Mesothelial cell of epicardium (in vitro differentiated cells): ENCODE measurements at places on chromosomes 7 and 10.

- DNase-seq = no peak
Measured at GRCh38 chr10:119029613-119030420, at the start of gene NANOS1. Gene NANOS1 (plus strand): TSS chr10:119029714. CDS start chr10:119029802, 88 bp downstream.

- no peak for DNase-seq
Measured at GRCh38 chr10:49331431-49331830, 32.5 kb downstream of the C10orf71 start.

- no peak for DNase-seq
Measured at GRCh38 chr10:72334825-72335393, 19.8 kb downstream of the DNAJB12 start.

DNA sequence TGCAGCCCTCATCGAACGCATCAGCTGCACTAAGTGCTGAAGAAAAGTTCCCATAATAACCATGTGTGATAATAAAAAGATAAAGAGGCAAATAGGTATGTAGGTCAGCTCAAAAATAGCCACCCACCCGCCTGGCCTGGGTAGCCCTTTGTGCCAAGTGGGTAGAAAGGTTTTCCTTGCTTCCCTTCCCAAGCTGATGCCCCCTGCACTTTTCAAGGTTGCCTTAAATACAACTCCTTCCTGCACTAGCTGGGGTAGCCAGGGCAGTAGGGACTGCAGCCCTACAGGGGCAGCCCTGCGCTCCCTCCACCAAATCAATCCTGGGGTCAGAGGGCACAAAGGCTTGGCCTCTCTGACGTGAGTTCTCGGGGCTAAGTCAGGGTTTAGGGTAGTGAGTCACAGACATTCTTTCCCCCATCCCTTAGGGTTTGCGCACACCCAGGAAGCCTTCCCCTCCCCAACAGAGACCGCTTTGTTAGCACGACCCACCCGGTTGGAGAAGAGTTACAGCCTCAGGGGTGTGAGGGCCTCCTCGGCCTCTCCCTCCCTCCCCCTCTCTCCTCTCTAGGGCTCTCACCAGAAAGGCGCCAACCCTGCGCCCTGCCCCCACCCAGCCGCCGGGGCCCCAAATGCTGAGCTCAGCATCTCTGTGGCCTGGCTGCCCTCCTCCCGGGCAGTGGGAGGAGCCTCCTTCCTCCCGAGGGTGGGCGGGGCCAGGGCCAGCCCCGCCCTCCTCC is 13.3 kb upstream of the DDIT4 start:
- no peak for DNase-seq

DNA sequence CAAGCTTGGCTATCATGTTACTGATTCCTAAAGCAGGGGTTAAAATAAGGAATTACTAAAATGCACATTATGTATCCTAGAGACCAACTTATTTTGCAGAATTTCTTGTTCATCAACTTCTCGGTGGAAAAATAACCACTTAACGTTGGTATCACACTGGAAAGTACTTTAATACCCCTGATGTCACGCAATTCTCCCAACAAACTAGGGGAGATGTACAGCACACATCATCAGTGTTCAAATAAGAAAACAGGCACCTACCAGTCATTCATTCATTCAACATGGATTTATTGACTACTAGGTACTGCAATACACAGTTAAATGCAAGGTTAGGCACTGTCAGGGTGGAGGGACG is 648 bp downstream of the HUS1 start:
- no peak for DNase-seq

DNA sequence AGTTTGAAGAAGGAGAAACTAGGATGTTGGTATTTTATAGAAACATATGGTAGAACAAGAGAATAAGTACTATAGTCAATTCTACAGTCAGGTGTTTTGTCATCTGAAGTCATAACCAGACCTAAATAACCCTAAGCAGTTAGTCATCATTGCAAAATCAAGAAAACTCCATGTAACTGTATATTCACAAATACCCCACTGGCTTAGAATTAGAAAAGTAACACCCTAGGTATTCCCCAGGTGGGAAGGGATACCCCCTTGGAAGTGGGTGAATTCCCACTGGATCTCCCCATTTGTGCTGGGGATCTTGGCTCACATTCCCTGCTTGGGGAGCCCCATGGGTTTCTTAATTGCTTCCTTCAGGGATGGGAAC is 45.9 kb upstream of the ITGB8 start:
- DNase-seq = no peak

- no peak for DNase-seq
Measured at GRCh38 chr10:132866601-132867381, 75.6 kb downstream of the CFAP46 start.

GRCh38 chr7:139091677-139091996 is 17.9 kb downstream of the ZC3HAV1 start:
- no peak for DNase-seq

GRCh38 chr10:34464591-34464990 is 350.5 kb downstream of the PARD3 start:
- no peak for DNase-seq

GRCh38 chr7:73342645-73343044 is 14.7 kb downstream of the FKBP6 start:
- DNase-seq = no peak

DNA sequence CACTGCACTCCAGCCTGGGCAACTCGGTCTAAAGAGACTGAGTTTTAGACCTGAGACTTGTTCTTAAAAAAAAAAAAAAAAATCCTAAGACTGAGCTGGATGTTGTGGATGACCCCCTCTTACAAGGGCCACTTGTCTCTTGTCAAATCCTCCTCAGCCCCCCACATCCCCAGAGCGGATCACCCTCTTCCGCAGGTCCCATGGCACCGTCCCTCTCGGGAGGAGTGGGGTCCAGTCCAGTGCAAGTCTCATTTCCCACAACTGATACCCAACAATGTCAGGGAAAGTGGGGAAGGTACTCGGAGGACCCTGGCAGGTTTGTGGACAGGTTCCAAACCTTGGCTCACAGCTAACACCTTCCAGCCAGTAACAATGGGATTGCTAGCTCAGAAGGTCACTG is 100.3 kb downstream of the ELFN1 start:
- no peak for DNase-seq

GRCh38 chr7:33351709-33352108 is 222.3 kb downstream of the BBS9 start:
- no peak for DNase-seq

DNA sequence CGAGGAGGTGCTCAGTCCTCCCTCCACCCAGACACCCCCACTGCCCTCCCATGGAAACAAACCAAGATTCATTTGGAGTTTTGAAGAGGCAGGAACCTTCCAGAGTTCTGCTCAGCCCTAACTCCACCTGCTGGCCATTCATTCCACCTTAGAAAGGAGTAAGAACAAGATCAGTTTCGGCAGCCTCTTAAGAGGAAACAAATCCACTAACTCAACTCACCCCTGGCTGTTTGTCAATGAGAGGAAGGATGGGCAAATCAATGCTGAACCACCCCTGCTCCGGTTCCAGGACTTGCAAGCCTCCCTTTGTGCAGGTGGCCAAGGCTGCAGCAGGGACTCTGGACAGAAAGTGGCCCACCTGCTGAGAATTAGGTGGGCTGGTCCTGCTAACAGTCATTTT is 26.2 kb downstream of the CCDC3 start:
- no peak for DNase-seq

DNA sequence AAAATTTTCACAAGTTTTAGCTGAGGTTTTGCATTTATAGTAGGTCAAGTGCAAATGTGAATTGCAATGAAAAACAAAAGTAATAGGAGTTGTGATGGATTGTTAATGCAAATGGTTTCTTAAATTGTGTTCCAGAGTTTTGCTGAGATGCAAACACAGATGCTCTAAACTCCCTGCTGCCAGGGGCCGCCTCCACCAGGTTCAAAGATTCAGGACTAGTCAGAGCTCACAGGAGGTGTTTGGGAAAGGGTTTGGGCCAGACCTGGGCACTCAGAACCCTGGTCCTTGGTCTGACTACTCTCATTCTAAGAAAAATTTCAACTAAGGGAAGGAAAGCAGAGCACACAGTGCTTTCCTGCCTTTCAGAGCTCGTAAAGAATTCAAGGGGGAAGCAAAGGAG is 193.1 kb downstream of the CCSER2 start:
- DNase-seq = no peak

DNA sequence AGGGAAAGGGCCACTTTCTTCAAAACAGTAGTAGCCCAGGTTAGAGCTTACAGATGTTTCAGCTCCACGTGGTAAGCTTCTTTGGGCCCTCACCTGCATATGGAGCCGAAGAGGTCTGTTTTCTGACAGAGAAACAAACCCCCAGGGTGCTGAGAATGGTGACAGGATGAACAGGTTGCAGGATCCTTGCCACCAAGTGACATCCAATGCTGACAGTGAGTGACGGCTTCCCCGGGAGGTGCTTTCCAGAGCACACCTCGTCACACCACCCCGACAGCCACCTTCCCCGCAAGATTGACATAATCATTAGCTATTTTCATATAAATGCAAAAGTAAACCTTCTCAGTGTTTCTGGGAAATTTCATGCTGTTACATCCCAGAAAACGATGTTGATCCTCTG is 109.3 kb upstream of the BTBD16 start:
- no peak for DNase-seq

GRCh38 chr10:6578795-6579182 is 1.3 kb downstream of the PRKCQ start:
- no peak for DNase-seq

DNA sequence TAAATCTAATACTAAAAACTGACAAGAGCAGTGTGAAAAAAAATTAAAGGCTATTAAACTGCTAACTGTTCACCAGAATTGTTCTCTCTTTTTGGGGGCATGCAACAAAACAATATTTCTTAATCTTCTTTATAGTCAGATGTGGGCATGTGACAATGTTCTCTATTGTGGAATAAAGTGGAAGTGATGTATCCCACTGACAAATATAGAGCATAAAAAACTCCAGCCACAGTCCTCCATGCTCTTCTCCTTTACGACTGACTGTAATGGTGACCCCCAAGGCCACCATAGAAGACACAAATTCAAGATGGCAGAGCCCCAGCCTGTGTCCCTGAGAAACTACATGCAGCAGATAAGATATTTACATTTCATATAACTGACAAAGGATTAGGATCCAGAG is 11.6 kb upstream of the CCDC6 start:
- DNase-seq = no peak

GRCh38 chr10:70912556-70912955 is 24.2 kb upstream of the PCBD1 start:
- DNase-seq = no peak

DNA sequence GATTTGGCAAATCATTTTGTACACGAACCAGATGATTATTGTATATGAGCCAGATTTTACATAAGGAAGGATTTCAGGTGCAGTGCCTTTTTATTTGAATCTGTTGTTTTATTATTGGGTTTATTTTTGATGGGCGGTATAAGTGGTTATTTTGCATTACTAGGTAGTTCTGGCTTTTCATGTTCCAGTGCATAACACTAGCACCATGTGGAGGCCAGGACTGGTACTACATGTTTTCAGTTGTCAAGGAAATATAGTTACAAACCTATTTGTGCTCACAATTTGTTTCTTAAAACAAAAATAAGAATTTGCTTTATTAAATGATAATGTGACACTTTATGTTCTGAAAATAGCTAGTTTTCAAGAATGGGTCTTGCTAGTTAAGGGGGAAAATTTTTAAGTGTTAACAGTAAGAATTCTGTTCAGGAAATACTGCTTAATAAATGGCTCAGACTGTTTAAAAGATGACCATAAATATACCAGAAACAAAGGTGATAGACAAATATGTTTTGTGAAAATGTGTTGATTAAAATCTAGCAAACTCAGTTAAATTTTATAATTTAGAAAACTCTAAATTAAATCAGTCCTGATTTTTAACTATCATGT is 7.1 kb upstream of the SEMA3E start:
- no peak for DNase-seq

DNA sequence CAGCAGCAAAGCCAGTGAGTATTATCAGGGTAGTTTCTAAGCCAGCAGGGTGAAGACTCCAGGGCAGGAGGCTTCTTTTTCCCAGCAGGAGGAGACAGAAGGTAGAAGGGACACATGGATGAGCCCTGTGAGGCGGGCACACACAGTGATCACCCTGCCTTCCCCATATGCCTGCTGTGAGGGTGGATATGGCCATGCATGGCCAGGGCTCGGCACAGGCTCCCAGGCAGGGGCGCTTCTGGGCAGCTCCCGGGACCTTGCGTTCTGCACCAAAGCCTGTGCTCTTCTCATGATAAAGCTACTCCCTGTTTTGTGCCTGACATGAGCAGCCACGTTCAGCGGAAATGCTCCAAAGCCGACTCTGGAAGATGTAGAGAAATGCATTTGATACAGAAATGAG is 807.2 kb downstream of the TYW1 start:
- no peak for DNase-seq
